Placental pericyte (primary cell): ENCODE measurements at places on chromosomes 5 and 9. TPM values are rescaled to one million over a fixed set of nuclear protein-coding genes. Genes with fewer than 3 reads are reported as not detected.

Gene MCTP1
- 19.8 and 24.7 TPM in 2 replicates for total RNA-seq

Gene MARCHF11
- not detected in 2 replicates for total RNA-seq

Gene PTPN3
- 0.14 and 0.22 TPM in 2 replicates for total RNA-seq

Gene NEURL1B
- 0.44 and 2.4 TPM in 2 replicates for total RNA-seq

Gene TRPM3
- total RNA-seq, result under 0.01 and 0.22 TPM in 2 replicates

Gene NRG2
- total RNA-seq, result 0.22 and 1.0 TPM in 2 replicates

Gene ARID3C
- 0.22 TPM in 1 of 2 replicates, not detected in the other for total RNA-seq

Gene PCDHGA6
- 4.3 and 4.8 TPM in 2 replicates for total RNA-seq
